ENCODE measurements at places on chromosomes 16 and 17. TPM values are rescaled to one million over a fixed set of nuclear protein-coding genes. Genes with fewer than 3 reads are reported as not detected.
A peak's percentile ranks its signal among the peaks of the same experiment; 100 is the strongest.

The LLGL2 gene
- total RNA-seq = 1.1 TPM

- peak; percentile 71 for DNase-seq
Measured at GRCh38 chr17:17351901-17352781, 49.0 kb downstream of the NT5M start.

- no peak for DNase-seq
Measured at GRCh38 chr17:20084621-20085282, 75.6 kb downstream of the SPECC1 start.

DNA sequence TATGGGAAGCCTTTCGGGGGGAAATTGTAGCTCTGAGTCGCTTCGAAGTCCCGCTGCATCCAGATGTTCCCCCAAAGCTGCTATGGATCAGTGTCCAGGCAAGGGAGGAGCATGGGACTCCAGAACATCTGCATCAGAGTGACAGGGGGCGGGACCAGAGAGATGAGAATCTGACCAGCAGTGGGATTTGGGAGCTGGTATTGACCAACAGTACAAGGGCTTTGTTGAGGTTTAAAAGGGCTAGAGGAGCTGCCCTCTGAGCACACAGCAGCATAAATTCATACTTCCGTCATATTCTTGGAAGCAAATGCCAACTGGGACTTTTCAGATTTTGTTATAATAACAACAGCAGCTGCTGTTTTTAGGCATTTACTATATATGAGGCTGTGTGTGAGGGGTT is 10.6 kb downstream of the RBFOX1 start:
- DNase-seq = no peak

GRCh38 chr16:61834082-61834481 is 202.2 kb downstream of the CDH8 start:
- DNase-seq = no peak

DNA sequence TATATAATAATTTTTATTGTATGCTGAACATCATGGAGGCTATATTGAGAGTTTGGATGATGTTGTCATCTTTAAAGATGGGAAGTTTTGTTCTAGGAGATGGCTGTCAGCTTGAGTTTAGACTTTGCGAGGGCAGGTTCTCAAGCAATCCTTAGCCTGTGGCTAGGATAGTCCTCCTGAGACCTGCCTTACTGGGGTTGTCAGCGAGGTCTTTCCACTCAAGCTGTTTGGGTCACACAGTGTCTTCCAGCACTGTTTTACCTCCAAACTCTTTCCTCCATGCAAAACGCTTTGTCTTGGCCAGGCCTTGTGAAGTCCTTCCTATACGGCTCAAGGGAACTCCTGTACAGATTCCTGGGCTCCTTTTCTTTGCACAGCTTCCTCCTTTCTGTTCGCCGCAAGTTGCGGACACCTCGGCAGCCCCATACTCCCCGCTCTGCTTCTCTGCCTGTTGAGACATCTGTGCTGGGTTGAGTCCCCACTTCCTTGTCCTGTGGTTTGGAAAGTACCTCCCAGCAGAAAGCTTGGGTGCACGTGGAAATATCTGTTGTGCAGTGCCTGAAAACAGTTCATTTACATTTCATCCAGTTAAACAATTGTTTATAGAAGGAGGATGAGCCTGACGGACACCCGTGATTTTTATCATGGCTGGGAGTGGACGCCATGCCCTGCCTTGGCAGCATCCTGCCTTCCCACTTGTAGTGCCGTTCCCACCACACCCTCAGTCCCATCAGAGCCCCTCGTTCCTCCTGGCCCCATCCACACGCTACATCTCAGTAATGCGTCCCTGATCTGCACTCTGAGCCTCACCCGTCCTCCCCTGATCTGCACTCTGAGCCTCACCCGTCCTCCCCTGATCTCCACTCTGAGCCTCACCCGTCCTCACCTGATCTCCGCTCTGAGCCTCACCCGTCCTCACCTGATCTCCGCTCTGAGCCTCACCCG is 55.0 kb upstream of the CBFA2T3 start:
- peak; percentile 13 for DNase-seq

The HSBP1 gene
- 173 TPM for total RNA-seq

DNA sequence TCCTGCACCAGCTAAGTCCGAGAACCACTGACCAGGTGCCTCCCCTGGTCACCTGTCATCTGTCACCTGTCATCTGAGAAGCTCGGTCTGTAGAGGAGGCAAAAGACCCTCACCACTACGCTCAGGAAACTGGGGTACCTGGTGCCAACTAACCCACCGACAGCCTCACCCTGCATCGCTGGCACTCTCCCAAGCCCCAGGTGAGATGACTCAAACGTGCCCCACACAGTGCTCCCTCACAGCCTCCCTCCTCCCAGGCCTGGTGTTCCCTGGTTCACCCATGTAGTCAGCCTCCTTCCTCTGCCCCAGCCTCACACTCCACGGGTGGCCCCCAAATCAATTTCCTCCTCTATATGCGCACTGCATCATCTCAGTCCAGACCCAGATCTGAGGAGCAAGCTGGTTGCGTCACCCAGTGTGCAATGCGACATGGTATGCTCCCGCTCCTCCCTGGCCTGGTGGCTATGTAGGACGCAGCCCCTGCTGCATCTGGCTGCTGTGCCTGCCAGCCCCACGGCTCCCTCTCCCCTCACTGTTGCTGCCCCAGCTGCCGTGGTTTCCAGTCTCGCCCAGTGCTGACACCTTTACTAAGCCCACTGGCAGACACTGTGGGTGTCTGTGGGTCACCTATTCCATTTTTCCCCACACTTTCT is 68.3 kb downstream of the GTF3C1 start:
- no peak for DNase-seq

- no peak for DNase-seq
Measured at GRCh38 chr17:72644492-72644891, 448.0 kb downstream of the SLC39A11 start.

- peak; percentile 10 for DNase-seq
Measured at GRCh38 chr17:79085154-79085920, 10.7 kb downstream of the ENGASE start.

Data from heart right ventricle (tissue), 16 donors.